ENCODE measurements at places on chromosomes 6 and 20.

DNA sequence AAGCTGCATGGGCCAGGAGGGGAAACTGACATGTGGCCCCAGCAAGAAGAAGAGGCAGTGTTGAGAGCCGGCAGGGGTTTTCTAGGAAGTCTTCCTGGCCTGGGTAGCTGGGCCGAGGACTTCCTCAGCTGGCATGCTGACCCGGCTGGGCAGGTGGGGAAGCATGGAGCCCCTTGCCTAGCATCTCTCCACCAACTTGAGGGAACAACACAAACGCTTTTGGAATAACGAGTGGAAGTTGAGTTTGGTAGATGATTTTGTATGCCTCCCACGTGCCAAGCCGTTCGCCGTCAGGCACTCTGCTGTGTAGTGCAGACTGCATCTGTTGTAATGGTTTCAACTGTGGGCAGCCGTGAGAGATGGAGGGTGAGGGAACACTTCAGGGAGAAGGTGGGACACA is 7.3 kb downstream of the TMEM181 start:
- DNase-seq, result no peak

GRCh38 chr6:100153636-100154275 is 159.7 kb upstream of the MCHR2 start:
- no peak for DNase-seq

- no peak for DNase-seq
Observed at GRCh38 chr6:2528156-2528555, 222.6 kb downstream of the MYLK4 start.

DNA sequence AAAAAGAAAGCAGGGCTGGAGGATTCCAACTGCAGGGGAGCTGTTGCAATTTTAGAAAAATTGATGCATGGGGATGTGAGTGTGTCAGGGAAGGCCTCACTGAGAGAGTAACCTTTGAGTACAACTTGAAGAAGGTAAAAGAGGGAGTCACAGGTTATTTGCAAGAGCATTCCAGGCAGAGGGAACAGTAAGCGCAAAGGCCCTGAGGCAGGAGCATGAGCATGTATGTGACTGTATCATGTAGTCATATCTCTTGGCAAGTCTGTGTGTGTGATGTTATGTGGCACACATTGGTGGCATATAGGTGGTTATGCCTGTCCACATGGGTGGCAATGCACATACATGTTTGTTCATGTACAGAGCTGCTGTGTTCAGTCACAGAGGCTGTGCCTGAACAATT is 71.2 kb upstream of the ZNFX1 start:
- no peak for DNase-seq

- DNase-seq, result no peak
Observed at GRCh38 chr20:35510951-35511735, 18.3 kb downstream of the C20orf173 start.

DNA sequence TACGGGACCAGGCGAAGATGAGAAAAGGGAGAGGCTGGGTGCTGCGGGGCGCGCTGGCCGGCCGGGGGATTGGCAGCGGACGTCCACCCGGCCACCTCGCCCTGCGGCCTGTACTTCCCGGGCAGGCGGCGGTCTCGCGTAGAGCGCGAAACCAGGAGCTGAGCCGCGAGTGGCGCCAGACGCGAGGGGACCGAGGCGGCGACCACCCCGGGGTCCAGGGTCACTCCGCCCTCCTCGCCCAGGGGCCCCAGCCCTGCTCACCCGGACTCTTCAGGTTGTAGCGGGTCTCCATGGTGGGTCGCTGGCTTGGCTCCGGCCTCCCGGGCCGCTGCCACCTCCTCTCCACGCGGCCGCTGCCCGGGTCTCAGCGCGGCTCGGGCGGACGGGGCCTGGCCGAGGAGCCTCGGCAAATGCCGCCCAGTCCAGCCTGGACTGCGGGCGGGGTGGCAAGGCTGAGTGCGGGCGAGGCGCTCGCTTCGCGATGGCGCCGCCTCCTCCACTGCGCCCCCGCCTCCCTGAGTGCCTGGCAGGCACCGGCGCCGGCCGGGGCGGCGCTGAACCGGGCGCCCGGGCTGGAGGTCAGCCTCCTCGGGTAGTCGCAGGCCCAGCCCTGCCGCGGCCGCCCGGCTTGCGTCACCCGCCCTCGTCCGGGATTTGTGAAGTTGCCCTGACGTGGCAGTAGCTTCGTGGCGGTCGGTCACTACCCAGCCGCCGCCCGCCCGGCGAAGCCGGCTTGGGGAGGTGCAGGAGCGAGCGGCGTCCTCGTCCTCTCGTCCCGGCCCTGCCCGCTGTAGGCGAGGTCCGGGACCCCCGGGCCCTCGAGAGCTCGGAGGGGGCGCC is at the start of gene UBE2J1:
UBE2J1 (minus strand) TSS at position 445 of the 840 bp plus-strand sequence; CDS start at position 292, 153 bp downstream.
- DNase-seq, result peak; percentile 71

DNA sequence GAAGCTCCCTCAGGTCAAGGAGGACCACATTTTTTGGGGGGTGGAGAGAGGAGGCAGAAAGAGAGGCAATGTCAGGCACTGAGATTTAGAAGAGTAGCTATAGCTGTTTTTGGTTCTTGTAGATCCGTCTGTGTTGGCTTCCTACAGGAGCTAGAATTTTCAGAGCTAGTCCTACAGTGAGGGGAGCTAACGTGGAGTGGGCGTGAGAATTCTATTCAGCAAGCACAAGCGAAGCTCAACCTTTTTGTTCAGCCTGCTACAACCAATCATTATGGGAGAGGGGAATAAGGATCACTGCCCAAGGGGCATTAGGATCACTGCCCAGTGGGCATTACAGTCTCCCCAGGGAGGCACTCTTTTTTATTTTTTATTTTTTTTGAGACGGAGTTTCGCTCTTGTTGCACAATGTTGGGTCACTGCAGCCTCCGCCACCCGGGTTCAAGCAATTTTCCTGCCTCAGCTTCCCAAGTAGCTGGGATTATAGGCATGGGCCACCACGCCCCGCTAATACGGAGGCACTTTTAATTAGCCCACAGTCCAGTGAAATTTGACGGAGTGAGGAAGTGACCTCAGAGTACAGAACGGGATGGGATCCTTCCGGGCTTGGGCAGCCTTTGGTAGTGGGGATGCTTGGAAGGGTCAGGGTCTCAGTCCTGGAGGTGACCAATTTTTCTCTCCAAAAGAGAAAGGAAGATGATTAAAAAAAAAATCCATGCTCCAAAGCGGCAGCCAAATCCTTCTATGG is 1.1 kb upstream of the PANK2 start:
- DNase-seq, result no peak

- DNase-seq, result no peak
Observed at GRCh38 chr6:42921801-42922200, 5.9 kb downstream of the PTCRA start.

DNA sequence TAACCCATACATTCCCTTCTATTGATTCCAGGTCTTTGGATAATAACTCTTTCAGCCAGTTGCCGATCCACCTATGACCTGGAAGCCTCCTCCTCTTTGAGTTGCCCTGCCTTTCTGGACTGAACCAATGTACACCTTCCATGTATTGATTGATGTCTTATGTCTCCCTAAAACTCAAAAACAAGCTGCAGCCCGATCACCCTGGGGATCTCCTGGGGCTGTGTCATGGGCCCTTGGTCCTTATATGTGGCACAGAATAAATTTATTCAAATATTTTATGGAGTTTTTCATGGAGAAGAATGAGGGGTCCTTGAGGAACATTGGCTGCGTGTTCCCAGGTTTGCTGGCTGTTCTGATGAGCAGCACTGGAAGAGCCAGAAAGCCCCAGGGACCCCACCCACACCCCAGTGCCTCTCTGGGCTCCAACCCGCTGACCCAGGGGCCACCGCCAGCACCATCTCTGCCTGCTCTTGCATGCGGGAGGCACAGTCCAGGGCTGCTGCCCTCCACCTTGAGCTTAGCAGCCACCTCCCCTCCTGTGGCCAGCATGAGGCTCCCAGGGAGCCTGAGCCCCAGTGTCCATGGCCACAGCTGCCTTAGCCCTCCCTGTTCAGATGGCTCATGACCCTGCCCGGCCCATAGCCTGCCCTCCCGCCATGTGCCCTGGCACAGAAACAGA is 36.5 kb upstream of the CST7 start:
- DNase-seq, result no peak

- DNase-seq, result no peak
Observed at GRCh38 chr20:57259938-57260921, 6.2 kb downstream of the BMP7 start.

DNA sequence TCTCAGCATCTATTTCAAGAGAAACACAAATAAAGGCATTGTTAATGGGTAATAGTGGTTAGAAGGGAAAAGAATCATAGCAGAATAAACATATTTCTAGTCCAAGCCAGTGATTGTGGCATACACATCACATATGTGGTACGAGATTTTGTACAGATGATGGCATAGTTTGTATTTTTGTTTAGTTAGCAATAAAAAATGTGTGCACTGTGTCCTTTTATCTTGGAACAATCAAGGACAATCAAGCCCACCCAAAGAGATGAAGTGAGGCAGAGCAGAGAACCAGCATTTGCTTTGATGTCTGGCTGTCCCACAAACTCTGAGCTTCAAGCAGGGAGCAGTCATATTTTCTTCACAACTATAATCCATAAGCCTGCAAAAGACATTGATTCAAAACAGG is 256.5 kb upstream of the CHD6 start:
- no peak for DNase-seq

GRCh38 chr6:166010136-166010960 is 157.3 kb downstream of the TBXT start:
- DNase-seq, result no peak

DNA sequence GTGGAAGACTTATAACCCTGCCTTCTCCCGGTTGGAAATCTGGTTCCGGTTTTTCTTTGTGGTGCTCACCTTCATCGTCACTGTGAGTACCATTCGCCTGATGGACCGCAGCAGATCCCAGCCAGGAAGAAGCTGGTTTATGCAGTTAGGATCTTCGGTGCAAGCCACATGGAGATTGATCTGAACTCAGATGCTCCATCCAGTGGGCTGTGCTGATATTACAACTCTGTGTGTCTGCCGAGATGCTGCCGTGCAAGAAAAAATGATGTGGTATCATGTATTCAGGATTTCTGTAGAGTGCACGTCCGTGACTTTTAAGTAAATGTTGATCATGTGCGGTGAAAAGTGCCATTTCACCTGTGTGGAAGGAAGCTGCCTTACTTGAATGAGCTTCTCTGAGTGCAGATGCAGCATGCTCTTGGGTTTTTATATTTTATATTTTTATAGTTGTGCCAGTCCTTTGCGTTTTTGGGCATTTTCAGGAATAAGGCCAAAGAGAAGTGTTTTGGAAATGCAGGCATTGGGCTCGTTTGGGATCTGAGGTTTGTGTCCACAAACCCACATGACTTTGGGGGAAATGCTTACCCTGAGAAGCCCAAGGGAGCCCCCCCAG is 39.2 kb downstream of the DYNLT1 start:
- peak; percentile 49 for DNase-seq

GRCh38 chr6:76702187-76702586 is 629.7 kb upstream of the IMPG1 start:
- DNase-seq, result no peak

Measured in stimulated activated CD4-positive, alpha-beta T cell treated with anti-CD3 and anti-CD28 coated beads, Interleukin-4, amount 100 ng/mL, for 1 hour (primary cell).